ENCODE measurements at places on chromosomes 7 and 10.

DNA sequence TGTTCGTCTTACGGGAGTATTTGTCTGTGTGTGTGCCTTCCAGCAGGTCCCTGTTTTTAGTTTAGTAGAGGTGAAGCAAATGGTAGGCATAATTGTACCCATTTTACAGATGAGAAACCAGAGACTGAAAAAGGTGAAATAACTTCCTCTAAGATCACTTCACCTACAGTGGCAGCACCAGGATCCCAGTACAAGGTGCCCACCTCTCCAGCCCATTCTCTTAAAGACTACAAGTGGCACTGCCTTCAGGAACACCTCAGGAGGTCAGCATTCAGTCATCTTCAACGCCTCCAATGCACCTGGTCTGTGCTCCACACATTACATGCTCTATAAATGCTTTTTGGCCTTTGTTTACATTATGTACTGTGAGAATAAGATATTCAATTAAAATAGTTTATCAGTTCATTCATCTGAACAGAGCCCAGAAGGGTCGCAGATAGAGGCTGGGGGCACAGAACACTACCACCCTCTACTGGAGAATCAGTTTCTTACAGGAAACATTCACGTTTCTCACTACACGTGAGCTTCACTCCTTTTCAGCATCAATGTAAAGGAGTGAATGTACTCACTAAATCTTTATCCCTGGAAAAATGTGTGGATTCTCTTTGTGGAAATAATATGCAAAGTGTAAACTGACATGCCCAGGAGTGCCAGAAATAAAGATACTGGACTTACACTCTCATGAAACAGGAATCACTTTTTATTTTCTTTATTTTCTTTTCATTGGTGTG is 45.5 kb upstream of the ABLIM1 start:
- DNase-seq, result no peak

- no peak for DNase-seq
Observed at GRCh38 chr7:124698964-124699363, 66.6 kb downstream of the GPR37 start.

- no peak for DNase-seq
Observed at GRCh38 chr7:42924223-42924838, 7.6 kb downstream of the PSMA2 start.

GRCh38 chr7:29139191-29139590 is 7.1 kb downstream of the CPVL start:
- DNase-seq, result no peak

DNA sequence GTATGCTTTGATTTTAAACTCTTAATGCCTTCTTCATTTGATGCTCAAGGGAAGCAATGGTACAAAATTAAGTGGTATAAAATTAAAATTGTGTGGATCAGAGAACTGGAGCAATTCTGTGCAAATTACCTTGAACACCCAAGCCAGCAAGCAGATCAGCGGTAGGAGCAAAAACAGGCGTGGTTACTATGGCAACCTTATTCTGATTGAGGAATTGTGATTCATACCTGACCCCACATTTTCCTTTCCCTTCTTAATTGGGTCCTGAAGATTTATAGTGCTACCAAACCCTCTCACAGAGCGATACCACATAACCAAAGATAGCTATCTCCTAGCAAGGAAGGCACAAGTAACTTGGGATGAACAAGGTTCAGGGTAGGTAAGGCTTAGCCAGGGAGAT is 72.5 kb upstream of the FZD1 start:
- DNase-seq, result no peak
